ENCODE measurements at places on chromosomes 3 and 15. TPM values are rescaled to one million over a fixed set of nuclear protein-coding genes. Genes with fewer than 3 reads are reported as not detected.

- DNase-seq = no peak
These were observed 56.4 kb downstream of the CRYGS start for GRCh38 chr3:186487819-186488218.

DNA sequence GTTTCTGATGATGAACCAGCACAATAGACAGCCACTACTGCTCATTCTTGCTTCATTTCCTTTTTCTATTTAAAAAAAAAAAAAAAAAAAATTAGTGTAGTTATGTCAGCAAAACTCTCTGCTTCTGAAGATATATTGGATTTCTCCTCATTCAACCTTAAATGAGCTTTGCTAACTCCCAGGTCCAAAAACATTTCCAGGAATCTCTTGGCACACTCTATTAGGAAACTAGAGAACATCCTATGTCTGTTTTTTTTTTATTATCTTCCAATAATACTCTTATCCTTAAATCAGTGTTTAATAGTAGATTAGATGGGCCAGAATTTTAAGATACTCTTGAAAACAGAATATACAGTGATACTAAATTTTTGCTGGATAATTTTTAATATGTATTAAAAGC lies 398.0 kb downstream of the NAALADL2 start:
- DNase-seq = no peak

DNA sequence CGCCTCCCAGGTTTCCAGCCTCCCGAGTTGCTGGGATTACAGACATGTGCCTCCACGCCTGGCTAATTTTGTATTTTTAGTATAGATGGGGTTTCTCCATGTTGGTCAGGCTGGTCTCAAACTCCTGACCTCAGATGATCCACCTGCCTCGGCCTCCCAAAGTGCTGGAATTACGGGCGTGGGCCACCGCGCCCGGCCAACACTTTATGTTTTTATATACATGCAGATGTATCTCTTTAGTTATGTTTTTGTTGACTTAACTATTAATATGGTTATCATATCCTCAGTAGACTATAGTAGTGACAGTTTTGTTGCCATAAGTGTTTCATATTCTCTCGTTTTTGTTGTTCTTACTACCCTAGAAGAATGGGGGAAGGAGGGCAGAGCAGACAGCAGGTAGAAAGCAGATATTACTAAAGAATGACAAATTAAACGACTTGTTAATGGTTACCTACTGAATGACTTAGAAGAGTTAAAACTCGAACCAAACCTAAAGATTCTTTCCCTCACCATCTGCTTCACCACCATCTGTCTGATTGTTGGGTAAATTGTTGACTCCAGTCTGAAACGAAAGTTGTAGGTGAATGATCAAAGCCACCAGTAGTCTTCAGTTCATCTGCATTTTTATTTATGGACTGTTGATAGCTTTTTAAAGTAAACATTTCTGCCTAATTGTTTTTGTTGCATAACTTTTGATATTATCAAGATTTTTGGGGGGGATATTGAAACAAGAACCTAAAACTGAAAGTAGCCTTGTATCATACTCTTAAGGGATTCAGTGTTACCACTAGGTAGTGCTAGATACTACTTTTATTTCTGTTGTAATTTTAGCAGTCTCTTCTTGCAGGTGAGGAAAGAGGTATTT lies 89.3 kb downstream of the RASA2 start:
- DNase-seq = peak; percentile 58

- DNase-seq = no peak
These were observed 325.0 kb upstream of the CDIN1 start for GRCh38 chr15:36254426-36254825.

GRCh38 chr3:63952248-63952594 lies 40.0 kb upstream of the SCAANT1 start:
- DNase-seq = no peak

DNA sequence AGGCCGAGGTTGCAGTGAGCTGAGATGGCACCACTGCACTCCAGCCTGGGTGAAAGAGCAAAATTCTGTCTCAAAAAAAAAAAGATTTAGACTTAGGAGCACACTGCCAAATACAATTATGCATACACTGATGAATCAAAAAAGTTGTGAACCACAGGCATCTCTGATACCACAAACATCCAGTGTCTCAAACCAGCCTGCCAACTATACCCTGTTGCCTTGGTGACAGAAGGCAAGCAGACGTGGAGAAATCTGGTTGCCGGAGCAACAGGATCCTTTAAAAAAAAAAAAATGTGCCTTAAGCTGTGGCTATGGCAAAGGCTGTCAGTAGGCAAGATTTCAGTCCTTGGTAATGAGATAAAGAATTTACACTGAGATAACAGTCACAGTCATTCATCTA lies 202.3 kb downstream of the NEK10 start:
- no peak for DNase-seq

DNA sequence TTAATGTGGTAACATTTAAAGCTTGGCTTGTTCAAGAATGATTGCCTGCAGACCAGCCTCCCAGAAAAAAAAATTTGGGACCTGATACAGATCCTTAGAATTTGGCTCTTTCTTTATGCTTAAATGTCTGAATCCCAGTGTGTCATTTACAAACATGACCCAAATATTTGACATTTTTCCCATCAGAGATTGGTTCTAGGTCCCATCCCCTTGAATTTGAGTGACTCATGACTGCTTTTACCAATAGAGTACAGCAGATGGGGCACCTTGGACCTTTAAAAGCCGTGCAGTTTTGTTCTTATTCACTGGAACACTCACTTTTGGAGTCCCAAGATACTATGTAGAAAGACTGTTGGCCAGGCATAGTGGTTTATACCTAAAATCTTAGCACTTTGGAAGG lies 231.6 kb downstream of the ZIC1 start:
- no peak for DNase-seq

DNA sequence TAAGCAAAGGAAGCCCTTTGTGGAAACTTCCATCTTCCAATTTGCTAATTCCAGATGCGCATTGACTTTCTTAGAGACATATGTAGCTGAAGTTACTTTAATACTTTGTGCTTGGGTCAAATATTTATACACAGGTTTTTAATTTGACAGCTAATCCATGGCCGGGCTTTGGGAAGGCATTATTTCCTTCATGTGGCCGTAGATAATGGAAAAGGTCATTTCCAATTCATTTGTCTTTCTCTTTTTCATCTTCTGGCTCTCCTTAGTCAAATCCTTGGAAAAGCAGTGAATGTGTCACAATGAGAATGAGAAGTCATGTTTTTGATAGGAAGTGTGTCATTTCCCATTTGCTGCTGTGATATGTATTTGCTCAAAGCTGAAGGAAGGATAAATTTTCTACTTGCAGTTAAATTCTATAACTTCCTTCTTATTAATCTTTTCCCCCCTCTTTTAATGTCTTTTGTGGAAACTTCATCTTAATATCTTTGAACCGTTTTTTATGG lies 323.3 kb downstream of the CLSTN2 start:
- no peak for DNase-seq

DNA sequence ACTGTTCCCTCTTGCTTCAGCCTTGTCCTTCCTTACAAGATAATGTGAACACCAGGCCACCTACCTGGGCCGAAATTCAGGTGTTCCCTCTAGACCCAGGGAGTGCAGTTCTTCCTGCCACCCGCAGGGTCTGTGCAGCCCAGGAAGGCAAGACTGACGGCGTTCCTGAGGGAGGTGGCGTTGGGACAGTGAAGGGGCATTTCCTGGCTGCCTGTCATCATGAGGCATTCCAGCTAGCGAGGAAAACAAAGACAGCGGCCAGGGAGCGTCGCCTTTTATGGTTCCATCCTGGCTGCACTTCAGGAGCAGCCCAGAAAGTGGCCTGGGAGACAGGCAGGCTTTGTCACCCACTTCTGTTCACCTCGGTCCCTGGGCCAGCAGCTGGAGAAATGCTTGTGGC lies 84.8 kb upstream of the WNT5A start:
- DNase-seq = no peak

DNA sequence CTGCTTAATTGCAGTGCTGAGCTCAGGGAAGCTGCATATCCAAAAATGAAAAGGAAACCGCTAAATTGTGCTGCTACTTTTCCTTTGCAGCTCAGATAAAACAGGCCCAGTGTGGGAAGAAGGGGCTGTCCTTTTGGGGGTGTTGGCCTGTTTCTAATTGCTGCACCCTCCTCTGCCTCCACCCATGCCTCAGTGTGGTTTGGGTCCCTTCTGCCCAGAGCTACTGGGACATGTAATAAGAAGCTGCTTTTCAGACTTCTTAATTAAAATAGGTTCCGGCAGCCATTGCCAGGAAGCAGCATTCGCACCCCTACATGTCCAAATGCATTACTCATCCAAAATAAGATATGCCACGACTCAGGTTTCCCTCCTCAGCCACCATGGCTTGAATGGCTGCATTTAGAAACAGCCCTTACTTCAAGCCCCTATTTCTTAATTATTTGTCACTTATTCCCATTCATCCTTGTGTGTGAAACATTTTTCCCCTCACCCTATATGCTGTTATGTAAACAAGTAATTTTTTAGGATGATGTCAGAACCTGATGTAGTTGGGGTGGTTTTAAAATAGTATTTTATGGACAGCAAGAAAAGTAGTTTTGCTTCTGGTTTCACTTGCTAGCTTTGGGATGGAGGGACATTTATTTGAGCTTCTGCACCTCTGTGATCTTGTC lies 235.9 kb upstream of the CTDSPL start:
- no peak for DNase-seq

DNA sequence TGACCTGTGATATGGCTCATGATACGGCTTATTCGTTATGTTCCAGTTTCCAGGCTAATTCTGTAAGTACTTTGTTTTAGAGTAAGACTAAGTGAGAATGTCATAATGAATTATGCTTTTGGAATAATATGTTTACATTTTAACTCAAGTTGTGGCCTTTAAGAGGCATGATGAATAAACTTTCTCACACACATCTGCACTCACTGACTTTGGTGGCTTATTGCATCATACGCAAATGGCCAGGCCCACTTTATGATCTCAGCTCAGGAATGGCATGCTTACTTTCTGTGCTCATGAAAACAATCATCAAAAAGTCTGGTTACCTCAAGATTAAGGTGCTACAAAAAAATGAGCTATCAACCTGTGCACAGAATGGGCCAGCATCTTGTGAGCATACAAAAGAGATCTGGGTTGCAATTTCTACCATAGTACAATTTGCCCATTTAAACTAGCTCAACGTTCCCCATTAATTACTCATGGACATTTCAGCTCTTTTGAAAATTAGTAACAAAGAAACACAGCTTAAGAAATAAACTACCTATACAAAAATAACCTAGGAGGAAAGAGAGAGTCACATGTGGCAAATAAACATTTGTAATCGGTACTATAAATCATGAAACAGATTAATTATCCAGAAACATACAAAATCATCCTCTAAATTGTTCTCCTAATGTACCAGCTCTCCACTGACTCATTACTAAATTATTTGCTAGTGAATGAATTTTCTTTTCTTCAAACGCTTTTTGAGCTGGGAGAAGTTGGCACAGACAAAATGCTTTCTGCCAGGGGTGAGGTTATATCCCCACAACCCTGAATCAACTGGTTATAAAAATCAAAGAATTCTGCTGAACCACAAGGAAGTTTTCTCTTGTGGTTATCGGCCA lies 439.0 kb upstream of the ADAMTS9 start:
- no peak for DNase-seq

DNA sequence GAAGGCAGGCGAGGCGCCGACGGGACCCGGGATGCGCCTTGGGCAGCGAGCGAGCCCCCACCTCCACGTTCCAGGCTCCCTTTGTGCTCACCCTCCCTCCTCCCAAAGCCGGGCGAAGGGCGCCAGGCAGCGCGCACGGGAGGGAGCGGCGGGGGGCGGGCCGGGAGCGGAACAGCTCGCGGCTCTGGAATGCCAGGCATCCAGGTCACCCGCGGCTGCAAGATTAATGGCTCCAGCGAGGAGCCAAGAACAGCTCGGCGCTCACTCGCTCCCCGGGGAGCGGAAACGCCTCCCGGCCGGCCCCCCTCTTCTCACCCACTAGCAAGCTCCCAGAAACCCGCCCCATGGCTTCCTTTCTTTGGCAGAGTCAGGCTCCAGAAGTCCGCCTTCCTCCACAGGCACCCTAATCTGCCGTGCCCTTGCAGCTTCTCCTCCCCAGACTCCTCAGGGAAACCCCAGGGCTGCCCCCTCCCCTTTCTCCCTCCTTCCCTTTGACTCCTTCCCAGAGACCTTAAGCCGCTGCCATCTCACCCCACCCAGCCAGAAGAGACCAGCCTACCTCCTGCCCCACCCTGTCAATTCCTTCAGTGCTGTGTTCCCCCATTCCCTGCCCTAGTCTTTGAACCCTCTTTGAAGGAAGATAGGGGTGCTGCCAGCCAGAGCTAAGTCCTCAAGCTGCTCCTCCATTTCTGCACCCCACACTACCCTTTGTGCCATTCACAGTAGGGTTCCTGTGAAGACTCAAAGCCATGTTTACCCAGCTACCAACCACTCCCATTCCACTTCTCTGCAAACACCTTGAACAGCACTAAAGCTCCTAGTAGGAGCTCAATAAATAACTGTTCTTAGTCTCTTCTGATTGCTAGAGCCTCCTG lies 9.9 kb downstream of the AMOTL2 start:
- DNase-seq = no peak

- no peak for DNase-seq
These were observed 248.3 kb downstream of the VPS13C start for GRCh38 chr15:61811952-61812351.

GRCh38 chr3:172068977-172069376 lies 29.6 kb downstream of the FNDC3B start:
- no peak for DNase-seq

DNA sequence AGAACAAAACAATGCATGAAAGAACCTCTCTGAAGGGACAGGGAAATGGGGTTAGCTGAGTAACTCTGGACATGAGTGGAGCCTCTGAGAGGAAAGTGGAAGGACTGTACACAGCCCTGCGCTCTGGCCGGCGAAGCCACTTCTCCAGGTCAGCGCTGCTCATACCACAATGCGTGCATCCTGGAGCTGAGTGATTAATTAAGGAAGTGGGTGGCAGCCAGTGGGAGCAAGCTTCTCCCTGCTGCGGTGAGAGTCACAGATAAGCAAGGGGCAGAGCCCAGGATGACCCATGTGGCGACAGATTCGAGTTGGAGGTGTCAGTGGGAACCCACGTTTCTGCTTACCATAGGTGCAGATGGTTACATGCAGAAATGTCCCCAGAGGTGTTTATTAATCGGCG lies 48.0 kb downstream of the KLF15 start:
- DNase-seq = no peak

DNA sequence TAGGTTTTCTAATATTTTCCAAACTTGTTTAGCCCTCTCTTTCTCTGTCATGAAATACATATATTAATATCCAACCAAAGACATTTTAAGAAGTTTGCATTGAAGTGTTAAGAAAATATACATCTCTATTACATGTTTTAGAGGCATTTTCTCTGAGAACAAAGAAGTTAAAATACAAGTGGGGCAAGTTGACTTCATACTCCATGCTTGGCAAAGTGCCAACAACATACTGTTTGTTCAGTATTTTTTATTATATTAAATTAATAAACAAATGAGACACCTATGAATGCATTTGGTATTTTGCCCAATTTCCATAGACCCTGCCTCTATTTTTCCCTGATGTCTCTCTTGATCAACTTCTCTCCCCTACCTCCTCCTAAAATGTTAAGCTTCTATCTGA lies 232.8 kb upstream of the MRPL3 start:
- DNase-seq = no peak

- DNase-seq = no peak
These were observed 3.4 kb downstream of the ANKRD28 start for GRCh38 chr3:15794303-15794771.

The GOLGA8J gene
- not detected for total RNA-seq

The FBLN2 gene
- not detected for total RNA-seq

The GOLGA8M gene
- total RNA-seq = not detected

The DBR1 gene
- 9.7 TPM for total RNA-seq

The RTP1 gene
- not detected for total RNA-seq

The USP19 gene
- total RNA-seq = 111 TPM

The DAZL gene
- not detected for total RNA-seq

The SLC6A1 gene
- total RNA-seq = not detected

The BFSP2 gene
- total RNA-seq = 33.1 TPM

The CDV3 gene
- total RNA-seq = 806 TPM

The VWA5B2 gene
- not detected for total RNA-seq

The LNP1 gene
- 6.0 TPM for total RNA-seq

The LIPH gene
- total RNA-seq = not detected

All from Karpas-422 (cell line).